Fibroblast of skin of left quadriceps (primary cell): ENCODE measurements at places on chromosomes 6 and 20.
A peak's percentile ranks its signal among the peaks of the same experiment; 100 is the strongest.

GRCh38 chr6:154981079-154981870 is 13.8 kb upstream of the TIAM2 start:
- no peak for DNase-seq

- no peak for DNase-seq
These were observed 67.5 kb upstream of the EDN1 start for GRCh38 chr6:12222405-12223366.

DNA sequence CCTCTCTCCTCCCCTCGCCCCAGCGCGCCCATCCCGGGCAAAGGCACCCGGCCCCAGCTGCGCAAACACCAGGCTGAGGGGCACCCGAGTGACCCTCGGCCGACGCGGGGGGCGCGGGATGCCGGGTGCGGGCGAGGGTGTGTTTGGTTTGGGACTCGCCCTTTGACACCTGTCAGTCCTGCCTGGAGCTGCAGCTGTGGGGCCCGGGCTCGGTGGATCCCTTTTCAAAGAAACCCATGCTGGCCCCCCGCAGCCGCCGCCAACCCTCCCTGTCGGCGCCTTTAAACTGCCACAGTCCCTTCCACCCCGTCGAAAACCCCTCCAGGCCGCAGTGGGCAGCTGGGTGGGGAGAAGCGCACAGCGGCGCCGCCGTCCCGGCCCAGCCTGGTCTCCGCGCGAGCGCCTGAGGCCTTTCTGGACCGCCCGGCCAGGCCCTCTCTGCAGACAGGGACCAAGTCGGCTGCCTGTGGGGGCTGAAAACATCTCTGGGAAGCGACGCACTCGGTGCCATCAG is 5.5 kb downstream of the FOXQ1 start:
- no peak for DNase-seq

DNA sequence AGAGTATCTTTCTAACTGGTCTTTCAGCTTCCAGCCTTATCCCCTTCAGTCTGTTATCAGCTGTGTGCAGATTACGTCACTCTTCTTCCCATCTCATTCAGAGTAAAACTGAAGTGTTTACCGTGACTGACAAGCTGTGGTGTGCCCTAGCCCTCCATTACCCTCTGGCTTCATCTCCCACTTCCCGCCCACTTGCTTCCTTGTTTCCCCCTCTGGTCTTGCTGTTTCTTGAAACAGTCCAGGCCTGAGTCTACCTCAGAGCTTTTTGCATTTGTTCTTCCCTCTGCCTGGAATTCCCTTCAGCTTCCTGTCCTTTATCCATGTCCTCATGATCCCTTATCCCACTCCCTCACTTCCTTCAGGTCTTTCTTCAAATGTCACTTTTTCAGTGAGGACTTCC is 66.9 kb downstream of the CARMIL1 start:
- no peak for DNase-seq

DNA sequence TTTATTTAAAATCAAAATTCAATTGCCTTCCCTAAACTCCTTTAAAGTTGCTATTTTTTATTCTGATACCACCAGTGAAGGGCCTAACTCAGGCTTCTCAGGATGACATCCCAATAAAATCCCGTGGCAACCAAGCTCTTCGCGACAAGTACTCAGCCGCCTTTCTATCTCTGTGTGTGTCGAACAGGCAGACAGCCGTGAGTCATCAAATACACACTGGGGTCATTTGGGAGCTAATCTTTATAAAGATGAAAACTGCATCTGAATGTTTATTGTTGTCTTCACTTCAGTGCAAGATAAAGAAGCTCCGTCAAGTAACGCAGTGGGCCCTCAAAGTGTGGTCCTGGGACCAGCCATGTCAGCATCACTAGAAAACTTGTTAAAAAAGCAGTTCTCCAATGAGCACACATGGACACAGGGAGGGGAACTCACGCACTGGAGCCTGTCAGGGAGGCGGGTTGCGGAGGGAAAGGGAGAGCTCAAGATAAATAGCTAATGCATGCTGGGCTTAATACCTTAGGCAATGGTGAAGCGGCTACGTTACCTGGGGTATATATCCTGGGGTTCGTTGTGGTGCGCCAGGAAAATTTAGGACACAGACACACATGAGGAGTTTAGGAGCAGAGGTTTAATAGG is 119.3 kb downstream of the RNF144B start:
- DNase-seq: no peak

DNA sequence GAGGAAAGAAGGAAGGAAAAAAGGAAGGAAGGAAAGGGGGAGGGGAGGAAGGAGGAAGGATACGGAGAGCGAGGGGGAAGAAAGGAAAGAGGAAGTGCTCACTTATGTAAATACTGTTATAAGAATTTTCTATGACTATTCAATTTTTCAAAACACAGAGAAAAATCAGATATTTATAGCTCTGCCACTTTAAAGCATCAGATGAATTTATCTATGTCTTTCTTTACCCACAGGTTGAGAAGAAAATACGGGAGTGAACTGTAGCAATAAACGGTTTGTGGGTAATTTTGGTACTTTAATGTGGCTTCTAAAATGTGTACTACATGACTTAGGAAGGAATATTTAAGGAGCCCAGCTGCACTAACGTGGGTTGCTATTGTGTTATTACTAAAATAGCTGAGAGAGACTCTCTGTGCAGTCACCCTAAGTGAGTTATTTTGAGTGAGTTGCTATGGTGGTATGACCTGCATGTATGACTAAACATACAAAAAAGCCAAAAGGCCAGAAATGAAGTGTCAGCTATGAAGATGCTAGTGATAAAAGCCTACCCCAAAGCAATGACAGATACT is 225.5 kb downstream of the SOD2 start:
- DNase-seq: no peak

DNA sequence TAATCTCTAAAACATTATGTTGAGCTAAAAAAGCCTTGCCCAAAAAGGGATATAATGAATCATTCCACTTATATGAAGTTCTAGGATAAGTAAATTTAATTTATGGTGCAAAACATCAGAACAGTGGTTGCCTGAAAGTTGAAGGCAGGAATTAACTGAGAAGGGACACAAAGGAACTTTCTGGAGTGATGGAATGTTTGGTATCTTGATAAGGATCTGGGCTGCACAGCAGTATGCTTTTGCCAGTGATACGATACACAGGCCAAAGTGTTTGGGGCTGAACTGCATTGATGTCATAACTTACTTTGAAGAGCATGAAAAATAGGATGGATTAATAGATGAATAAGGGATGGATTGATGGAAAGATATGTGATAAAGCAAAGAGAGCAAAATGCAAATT is 146.1 kb upstream of the LRFN2 start:
- peak; percentile 18 for DNase-seq

DNA sequence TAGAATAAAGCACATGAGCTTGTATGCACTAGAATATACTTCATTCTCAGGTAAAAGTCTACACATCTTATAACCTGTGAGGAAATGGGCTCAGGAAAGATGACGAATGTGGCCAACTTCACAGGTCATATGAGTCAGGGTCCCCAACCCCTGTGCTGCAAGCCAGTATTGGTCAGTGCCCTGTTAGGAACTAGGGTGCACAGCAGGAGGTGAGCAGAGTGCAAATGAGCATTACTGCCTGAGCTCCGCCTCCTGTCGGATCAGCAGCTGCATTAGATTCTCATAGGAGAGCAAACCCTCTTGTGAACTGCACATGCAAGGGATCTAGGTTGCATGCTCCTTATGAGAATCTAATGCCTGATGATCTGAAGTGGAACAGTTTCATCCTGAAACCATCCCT is 182.3 kb downstream of the TRDN start:
- DNase-seq: no peak

DNA sequence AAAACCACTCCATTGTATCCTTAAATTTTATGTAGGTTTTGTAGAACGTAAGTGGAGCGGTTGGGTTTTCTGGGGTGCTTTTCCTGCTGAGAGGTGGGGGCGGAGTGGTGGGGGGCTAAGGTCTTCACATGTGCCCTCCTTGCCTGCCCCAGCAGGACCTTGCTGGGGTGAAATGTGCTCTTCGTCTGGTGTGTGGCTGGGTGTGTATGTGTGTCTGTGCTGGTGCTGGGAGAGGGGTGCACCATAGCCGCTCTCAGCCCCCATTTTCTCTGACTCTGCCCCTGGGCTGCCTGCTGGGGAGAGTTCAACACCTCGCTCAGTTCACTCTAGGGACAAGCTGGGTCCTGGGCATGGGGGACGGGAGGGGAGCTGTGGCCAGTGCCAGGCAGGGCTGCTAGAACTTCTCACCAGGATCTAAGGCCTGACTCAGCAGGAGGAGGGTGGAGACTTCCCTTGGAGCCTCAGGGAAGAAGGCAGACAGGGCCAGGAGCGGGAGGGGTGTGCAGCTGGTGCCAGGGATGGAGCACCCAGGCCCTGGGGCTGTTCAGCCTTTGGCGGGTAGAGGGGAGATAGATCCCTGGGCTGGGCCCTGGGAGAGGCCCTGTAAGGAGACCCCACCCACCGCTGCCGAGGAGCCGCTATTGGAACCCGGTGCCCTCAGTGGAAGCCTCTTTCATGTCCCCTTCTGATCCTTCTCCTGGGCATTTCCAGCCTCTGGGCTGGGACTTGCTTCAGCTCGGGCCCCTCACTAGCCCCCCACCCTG is 4.8 kb downstream of the SOX18 start:
- no peak for DNase-seq

GRCh38 chr6:26170951-26171841 is 84.0 kb downstream of the HFE start:
- DNase-seq: no peak

GRCh38 chr6:114121913-114122662 is 151.1 kb upstream of the HDAC2 start:
- no peak for DNase-seq

DNA sequence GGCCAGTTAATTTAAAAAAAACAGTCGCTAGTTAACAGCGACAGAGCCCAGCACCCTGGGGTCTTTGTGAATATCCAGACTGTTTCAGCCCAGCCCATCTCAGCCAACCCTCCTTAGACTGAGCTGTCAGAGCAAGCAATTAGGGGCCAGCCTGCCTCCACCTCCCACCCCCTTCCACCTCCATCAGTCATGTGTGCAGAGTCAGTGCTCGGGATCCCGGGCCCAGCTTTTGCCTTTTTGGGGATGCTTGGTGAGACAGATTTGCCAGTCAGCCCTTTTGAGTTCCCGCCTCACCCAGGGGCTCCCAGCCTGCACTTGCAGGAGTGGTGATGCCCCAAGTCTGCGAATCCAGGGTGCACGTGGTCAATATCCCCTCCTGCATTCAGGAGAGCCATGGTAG is 6.5 kb upstream of the FAM83D start:
- DNase-seq: no peak

GRCh38 chr20:35515949-35516645 is 13.4 kb downstream of the C20orf173 start:
- peak; percentile 36 for DNase-seq

- DNase-seq: no peak
These were observed 189.4 kb downstream of the DLL1 start for GRCh38 chr6:170101281-170102035.

GRCh38 chr20:61767761-61768494 is 297.8 kb downstream of the TAF4 start:
- no peak for DNase-seq

DNA sequence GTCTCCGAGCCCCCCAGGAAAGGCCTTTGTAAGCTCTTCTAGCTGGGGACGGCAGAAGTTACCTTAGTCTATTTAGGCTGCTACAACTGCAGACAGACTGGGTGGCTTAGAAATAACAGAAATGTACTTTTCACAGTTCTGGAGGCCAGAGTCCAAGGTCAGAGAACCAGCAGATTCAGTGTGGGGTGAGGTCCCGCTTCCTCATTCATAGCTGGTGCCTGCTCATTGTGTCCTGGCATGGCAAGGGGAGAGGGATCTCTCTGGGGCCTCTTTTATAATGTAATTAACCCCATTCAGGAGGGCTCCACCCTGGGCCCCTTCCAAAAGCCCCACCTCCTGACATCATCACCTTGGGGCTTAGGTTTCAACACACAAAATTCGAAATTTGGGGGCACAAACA is 315.1 kb downstream of the CDH4 start:
- no peak for DNase-seq

- no peak for DNase-seq
These were observed 23.2 kb downstream of the PLCB1 start for GRCh38 chr20:8155229-8155628.

DNA sequence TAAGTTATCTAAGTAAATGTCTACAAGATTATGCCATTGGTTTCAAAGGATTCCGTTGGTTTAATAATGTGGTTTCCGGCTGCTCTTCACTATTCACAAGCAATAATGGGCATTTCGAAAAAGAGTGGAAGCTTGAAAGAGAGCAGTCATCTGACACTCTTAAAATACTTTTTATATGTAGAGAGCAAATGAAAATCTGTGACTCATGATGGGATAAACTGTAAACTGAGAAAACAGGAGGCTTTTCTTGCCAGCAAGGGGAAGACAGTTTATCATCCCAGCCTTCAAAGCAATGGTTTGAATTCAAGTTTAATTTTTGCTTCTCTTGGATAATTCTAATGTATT is 145.7 kb downstream of the KHDC1L start:
- DNase-seq: peak; percentile 59

DNA sequence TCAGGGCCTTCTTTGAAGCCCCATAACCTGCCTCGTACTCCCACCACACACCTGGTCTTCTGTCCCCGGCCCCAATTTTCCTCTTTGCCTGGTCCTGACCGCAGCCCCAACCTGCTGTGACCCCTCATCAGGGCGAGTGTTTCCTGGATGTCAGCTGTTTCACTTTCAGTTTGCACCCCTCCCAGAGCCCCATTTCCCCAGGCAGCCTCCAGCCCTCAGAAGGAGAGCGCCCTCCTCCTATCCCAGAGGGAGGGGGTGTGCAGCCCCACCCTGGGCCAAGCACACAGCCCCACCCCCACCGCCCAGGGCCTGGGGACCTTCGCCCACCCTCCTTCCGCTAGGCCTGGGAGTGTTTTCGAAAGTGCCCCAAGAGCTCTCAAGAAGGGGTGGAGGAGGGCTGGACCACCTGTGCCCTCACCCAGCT is 1.5 kb downstream of the BAK1 start:
- no peak for DNase-seq

DNA sequence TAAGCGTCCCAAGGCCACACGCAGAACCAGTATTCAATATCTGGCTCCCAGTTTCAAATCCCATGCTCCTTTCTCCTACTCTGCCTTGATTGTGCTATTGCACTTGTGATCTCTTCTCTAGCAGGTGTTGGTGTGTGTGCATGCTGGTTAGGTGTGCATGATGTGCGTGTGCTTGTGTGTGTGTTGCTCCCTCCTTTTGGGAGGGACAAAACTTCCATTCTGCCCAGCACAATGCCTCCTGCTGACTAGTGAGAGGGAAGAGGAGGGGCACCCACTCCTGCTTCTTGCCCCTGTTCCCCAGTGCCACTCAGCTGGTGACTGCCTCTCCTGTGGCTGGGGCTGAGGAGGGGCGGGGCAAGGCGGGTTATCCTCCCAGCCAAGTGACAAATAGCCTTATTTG is 19.7 kb downstream of the CD40 start:
- DNase-seq: no peak

GRCh38 chr20:57135875-57136274 is 130.6 kb downstream of the BMP7 start:
- DNase-seq: no peak

- DNase-seq: no peak
These were observed 653 bp downstream of the LMBRD1 start for GRCh38 chr6:69796073-69796641.

- no peak for DNase-seq
These were observed 637 bp downstream of the UBR2 start for GRCh38 chr6:42564506-42564825.
